NCI-H1694 treated with DMSO at 0.1 percent for 48 hours (cell line): ENCODE measurements at places on chromosomes 2 and 18.

DNA sequence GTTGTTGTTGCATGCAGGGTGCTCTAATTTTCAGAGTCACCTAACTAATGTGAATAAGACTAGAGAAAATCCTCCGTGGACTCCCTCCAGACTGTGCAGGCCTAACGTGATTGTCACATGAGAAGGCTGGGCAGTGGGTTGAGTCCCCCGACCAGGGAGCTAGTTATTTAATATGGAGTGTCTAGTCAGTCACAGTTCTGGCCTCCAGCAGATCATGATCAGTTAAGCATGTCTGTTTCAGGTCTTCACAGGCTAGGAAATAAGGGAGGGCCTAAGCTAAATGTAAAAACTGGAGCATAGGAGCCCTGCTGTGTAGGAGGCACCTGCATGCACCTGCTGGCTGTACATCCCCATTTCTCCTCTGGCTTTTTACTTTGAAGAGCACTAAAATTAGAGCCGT, 86.8 kb downstream of the PRPF40A start:
- DNase-seq = no peak

GRCh38 chr2:202831242-202832220, 40.0 kb downstream of the ICA1L start:
- DNase-seq = peak; percentile 68

DNA sequence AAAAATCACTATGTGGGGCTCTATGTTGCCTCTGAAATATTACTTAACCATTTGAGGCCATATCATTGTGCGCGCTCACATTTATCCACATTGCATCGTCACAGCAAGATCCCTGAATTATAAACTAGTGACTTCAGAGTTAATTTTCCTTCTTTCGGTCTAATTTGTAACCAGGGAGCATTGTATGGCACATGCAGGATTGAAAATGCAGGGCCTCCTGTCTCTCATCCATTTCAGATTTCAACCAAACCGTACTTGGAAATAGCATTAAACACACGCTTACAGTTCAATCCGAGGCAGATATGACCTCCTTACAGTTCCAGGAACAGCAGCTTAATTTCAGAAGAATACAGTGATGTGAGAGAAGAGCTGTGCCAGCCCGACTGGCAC, 532 bp downstream of the MYOM1 start:
- DNase-seq = no peak

GRCh38 chr2:37585295-37585908, 86.0 kb downstream of the CDC42EP3 start:
- no peak for DNase-seq

DNA sequence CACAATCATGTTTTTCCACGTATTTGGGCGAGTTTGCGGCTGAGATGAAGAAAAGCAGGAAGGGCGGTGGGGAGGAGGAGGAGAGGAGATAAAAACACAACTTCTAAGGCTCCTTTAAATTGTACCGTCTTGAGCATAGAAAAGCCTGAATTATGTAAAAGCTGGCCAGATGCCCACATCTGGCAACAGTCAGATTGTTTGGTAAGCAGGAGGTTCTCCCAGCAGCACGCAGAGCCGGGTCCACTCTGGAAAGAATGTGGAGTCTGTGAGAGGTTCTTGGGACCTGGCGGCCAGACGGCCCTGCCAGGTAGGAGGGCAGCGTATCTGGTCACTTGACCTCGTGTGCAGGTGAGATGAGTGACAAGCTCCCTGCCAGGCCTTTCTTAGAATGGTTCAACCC, 215.3 kb upstream of the APCDD1 start:
- DNase-seq = no peak

DNA sequence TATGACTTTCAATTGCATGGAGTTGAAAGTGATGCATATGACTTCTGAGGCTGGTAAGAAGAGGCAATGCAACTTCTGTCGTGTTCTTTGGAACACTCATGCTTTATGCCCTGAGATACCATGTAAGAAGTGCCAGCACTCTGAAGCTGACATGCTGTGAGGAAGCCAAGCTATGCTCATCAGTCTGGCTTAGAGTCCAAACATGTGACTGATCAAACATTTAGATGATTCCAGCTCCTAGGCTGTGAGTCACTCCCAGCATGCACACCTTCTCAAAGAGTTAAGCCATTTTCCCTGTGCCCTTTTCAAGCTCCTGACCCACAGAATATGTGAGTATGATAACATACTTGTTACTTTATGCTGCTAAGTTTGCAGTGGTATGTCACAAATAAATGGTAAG, 15.8 kb upstream of the VRK2 start:
- no peak for DNase-seq

DNA sequence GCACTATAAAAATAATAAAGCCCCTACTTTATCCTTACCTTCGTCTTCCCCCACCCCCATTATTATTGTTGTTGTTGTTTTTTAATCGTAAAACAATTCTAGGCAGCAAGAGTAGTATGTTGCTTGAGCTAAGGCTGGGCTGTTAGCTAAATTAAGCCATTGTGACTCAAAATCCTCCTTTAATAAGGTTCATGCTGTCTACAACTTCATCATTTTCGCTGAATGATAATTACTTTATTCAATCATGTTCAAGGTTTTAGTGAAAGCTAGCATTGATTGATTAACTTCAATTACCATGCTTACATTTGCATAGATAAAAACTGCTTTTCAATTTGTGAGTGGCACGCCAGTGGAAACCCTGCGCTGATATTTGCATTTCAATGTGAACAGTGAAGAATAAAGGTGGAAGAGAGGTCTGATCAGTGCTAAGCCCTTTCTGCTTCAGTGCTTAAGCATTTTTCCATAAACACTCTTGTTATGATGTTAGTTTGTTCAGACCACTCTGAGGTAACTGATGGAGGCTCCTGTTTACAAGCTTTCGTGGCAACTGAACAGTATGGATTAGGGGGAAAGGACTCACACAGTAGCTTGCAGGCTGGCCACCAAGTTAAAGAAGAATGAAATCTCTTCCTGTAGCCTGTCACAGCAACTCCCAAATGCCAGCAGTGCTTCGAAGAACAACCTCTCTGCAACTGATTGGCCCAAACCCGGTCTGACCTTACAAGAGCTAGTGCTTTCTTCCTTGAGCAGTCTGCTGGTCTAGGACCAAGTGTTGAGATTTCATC, 156.8 kb downstream of the GPD2 start:
- DNase-seq = no peak

- DNase-seq = no peak
These were observed 81.5 kb upstream of the STON1 start for GRCh38 chr2:48448274-48449061.

GRCh38 chr2:113692698-113693428, 63.6 kb downstream of the SLC35F5 start:
- no peak for DNase-seq

GRCh38 chr2:102391565-102391964, 31.4 kb upstream of the IL18RAP start:
- DNase-seq = no peak

- DNase-seq = no peak
These were observed 1336.2 kb upstream of the CHAC2 start for GRCh38 chr2:52431352-52431760.

DNA sequence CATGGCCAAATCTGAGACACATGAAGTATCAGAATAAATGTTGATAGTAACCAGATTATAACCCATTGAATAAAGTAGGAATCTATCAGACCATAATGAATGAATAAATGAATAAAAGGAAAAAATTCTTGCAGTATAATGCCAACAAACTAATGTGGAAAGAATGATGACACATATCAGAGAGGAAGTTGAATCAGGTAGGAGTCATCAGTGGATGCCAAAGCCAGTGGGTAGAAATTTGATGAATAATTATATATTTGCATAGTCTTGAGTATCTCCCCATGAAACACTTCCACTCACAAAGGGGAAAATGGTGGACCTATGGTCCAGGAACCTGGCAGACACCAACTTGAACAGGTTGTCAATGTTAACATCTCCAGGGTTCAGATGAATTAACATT, 68.6 kb downstream of the GALNT3 start:
- DNase-seq = no peak

DNA sequence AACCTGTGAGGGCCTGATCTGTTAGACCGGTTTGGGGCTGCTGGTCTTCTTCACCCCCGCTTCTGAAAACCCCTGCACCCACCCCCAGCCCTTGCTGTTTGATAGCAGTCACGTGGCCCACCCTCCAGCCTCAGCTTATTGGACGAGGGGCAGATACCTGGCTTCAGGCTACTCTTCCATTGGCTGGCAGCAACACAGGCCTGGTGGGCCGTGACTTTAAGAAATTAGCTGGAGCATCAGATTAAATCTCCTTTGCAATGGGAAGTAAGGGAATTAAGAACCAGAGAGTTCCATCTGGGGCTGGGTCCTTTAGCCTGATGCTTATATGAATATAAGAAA, 107.3 kb downstream of the KLHL29 start:
- no peak for DNase-seq

DNA sequence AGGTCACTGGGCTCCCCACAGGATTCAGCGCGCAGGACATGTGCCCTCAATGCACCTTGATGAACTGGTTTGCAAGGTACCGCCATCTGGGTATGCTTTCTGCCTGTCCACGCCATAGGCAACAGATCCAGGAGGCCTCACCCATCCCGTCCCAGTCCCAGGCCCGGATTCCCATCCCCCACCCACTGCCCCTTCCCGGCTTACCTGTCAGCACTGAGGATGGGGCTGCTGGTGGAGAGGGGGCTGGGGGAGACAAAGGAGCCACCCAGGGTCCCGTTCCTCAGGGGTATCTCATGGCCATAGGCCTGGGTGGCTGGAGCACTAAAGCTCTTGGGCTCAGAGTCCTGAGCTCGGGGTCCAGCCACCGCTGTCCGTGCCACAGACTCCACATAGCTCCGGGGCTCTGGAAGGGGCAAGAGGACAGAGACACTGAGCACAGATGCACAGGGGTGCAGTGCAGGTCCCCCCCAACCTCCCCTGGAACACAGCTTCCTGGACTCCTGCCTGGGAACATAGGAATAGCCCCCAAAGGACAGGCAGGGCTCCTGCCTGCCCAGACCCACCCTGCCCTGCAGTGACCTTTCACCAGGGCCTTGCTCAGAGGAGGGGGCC, 181.2 kb downstream of the TNS1 start:
- DNase-seq = no peak

DNA sequence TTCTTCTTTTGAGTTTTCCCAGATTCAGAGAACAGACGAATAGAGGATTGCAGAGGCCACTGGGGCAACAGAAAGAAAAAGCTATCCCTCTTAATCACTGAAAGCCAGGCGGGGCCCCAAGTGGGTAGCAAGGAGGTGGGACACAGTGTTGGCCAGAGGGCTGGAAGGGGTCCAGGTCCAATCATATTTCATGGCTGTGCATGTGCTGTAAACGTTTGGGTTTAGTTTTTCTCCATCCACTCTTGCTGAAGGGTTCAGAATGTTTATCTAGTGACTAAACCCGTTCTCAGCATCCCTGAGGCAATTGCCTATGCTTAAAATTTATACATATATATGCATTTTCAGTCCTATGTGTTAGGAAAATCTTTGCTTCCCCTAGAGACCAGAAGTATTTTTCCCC, 99.4 kb upstream of the EPHA4 start:
- DNase-seq = no peak

DNA sequence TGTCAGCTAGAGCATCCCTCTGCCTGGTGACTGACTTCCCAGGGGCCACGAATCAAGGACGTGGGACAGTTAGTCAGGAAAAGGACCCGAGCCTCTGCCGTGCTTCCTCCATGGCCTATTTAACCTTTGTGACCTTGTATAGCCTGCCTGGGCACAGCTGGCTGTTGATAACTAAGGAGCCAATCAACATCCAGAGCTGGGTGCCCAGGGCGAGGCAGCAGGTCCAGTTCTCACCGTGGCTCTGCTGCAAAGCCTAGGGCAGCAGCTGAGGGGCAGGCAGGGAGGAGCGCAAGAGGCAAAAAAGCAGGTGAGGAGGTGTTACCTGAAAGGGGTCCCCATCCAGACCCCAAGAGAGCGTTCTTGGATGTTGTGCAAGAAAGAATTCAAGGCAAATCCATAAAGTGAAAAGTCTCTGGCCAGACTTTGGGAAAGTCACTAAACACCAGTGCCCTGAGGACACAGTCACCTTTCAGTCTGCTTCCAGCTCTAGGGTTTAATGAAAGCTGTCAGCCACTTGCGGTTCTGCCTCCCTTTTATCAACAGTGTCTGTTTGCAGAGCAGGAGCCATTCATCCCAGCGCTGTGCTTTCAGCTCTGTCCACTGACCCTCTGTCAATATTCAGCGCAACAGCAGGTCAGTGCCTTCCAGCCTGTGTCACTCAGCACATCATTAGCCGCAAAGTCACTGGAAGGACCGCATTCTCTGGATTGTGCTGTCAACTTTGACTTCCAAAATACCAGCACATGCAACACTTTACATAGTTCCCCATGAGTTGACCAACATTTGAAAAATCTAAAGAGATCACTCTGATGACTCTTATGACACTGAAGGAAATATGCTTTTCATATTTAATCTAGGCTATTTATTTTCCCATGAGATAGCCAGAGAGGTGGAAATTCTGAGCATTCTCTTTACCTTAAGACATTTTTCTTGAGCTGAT, 38.6 kb upstream of the ASAP2 start:
- DNase-seq = no peak

DNA sequence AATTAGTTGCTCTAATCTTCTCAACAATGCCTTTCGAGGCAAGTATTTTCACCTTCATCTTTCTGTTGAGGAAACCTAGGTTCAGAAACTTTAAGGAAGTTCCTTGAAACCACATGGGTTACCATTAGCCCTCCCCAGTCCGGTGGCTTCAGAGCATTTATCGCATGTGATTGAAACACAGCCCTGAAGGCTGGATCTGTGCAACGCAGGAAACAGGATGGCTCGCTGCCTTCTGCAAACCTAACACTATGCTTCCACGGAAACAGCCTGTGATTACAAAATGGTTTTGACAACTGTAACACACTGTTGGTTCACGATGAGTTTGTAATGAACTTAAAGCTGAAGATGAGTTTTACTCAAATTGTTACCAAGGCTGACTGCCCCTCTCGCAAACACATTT, 68.5 kb downstream of the EPB41L3 start:
- DNase-seq = no peak

DNA sequence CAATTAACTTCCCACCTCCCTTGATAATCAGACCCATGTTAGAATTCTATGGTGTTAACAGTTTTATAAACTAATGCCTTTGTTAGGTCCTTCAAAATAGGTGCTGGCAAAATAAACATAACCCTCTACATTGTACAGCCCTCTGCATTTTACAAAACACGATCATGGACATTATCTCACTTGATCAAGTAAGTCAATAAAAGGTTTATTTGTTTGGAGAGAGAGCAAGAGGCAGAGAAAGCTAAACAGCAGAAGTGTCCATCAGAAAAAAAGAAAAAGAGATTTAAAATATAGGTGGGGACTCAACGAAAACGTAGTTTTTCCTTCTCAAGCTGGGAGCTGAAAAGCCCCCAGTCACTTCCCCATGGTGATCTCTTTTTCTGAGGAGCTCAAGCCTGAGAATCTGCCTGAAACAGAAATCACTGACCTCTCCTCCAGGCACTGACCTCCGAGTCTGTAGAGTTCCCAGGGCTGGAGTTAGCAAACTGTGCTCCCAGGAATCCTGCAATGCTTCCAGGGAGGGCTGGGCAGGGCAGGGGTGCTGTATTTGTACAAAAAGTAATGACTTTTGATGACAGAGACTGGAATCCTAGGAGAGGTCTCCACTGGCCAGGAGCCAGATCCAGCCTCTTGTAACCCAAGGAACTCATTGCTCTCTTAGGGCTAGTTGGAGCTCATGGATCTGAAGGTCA, 137.8 kb upstream of the KLHL29 start:
- no peak for DNase-seq
